ENCODE measurements at places on chromosomes 16 and 17.

DNA sequence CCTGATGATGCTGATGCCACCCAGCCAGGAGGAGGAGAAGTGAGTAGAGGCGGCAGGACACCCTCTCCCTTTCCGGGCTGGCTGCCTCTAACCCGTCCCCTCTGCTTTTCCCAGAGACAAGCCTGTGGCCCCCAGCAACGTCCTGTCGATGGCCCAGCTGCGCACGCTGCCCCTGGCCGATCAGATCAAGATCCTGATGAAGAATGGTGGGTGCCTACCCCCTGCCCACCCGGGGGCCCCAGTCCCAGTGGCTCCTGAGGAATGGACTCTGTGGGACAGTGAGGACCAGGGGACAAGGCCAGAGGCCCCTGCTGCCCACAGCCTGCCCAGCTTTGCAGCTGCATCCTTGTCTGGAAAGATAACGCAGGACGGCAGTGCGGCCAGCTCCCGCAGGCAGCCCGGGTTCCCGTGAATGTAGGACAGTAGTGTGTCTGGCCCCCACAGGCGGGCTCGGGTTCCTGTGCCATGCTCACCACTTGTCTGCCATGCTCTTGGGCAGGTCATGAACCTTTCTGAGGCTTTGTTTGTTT is 19.9 kb downstream of the POLR3E start:
- DNase-seq, result no peak

DNA sequence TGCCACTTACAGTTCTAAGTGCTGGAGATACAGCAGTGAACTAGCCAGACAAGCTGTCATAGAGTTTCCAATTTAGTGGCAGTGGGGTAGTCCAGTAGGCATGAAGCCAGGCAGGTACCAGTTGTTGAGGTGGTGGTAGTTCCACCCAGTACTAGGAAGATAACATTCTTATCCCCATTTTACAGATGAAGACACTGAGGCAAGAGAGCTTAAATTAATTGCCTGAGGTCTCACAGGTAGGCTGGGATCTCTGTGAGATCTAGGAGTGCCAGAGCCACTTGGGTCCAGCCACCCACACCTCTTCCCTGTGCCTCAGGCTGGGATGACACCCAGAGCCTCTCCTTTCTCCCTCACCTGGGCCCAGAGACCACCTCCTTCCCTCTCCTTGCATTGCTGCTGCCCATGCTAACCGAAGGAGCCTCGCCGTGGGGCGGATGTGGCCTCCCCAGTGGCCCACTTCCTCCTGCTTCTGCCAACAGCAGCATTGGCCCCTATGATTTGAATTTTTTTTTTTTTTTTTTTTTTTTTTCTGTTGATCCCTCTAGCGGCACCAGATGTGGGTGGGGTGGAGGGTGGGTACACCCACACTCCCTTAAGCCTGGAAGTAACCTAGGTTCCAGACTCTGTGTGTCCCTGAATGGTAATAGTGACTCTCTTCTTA is 114.0 kb downstream of the PRKCB start:
- no peak for DNase-seq

- DNase-seq, result no peak
These were observed 54.6 kb upstream of the CORO6 start for GRCh38 chr17:29677221-29677791.

GRCh38 chr16:47037396-47037745 is 63.9 kb upstream of the DNAJA2 start:
- DNase-seq, result no peak

DNA sequence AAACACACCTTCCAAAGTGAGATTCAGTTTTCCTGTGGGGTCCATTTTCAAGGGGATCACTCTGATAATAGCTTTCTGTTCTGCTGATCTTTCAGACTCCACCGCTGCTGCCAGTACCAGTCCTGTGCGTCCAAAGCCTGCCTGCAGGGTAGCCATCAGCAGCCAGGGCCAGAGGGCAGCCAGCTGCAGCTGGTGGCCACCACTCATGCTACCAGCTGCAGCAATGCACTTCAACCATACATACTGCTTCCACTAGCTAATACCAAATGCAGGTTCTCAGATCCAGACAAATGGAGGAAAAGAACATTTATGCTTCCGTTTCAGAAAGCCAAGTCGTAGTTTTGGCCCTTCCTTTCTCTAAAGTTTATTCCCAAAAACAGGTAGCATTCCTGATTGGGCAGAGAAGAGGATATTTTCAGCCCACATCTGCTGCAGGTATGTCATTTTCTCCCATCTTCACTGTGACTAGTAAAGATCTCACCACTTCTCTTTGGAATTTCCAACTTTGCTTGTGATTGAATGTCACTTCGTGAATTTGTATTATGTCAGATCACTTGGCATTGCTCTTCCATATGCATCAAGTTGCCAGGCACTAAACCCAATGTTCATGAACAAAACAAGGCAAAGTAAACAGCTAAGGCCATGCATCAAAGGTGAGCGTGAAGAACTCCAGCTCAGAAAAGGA is 1.8 kb downstream of the RNF43 start:
- DNase-seq, result no peak

DNA sequence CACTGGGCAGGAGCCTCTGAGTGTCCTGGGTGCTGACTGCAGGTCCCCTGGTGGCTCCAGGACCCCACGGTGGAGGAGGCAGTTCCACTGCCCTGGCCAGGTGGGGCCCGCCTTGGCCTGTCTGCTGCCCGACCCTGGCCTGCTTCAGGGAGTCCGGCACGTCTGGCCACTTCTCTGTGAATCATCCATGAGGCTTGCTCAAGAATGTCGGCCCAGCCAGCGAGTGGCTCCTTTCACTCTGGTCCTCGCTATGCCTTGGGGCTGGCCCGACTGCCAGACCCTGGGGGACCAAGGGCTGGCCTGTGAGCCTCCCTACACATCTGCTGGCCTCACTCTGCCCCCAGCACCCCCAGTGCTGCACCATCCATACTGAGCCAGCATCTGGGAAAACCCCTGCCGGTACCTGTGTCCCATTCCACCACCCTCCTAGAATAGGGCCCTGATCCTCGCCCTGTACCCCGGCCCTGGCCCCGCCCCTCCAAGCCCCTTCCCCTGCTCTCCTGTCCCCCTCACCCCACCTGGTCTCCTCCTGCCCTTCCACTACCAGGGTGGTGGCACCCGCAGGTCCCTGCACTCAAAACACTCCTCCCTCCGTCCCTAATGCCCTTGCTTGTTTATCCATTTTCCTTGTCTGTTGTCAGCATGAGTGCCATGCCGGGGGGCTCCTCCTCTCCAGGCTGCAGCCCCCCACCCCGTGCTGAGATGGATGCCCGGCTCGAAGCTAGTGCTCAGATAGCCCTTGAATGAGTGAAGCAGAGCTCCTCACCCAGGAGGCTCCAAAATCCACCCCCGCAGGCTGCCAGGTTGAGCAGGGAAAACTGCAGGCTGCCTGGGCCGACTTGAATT is 35.5 kb downstream of the ADCY7 start:
- peak; percentile 28 for DNase-seq

GRCh38 chr17:47800686-47801085 is 20.9 kb downstream of the OSBPL7 start:
- DNase-seq, result no peak

DNA sequence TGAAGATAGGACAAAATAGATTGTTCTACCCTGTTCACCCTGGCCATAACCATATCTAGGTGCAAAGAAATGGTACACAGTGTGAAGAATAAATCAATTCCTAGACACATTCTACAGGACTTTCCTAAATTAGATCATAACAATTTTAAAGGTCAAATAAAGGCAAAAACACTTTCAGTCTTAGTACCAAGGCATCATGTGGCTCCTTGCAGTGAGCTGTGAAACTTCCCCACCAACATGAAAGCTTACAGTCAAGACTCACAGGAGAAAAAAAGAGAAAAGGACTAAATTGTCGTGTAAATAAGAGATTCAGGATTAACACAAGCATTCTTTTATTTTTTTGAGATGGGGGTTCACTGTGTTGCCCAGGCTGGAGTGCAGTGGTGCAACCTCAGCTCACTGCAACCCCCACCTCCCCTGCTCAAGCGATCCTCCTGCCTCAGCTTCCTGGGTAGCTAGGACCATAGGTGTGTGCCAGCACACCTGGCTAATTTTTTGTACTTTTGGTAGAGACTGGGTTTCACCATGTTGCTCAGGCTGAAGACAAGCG is 14.2 kb downstream of the NSMCE1 start:
- DNase-seq, result no peak

- no peak for DNase-seq
These were observed 532.8 kb upstream of the SALL1 start for GRCh38 chr16:51683882-51684281.

- DNase-seq, result no peak
These were observed 4.4 kb upstream of the OR1F1 start for GRCh38 chr16:3183445-3184139.

GRCh38 chr16:23527961-23528643 is 17.8 kb upstream of the GGA2 start:
- DNase-seq, result no peak

GRCh38 chr17:42751628-42752027 is 6.8 kb upstream of the EZH1 start:
- DNase-seq, result no peak

GRCh38 chr17:58363457-58364185 is 11.6 kb upstream of the SUPT4H1 start:
- DNase-seq, result no peak

- DNase-seq, result no peak
These were observed 3.4 kb upstream of the NSRP1 start for GRCh38 chr17:30113213-30113612.

- no peak for DNase-seq
These were observed 1.7 kb downstream of the ADGRG5 start for GRCh38 chr16:57544124-57544653.

DNA sequence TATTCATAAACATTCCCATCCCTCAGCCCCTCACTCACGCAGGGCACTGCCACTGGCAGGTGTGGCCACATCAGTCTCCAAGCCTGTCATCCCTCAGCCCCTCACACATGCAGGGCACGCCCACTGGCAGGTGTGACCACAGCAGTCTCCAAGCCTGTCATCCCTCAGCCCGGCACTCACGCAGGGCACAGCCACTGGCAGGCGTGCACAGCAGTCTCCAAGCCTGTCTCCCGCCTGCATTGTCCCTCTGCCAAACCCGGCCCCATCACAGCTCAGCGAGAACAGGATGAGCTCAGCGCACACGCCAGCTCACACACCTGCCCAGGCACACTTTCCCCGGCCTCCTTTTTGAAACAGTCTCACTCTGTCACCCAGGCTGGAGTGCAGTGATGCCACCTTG is 11.4 kb upstream of the KREMEN2 start:
- DNase-seq, result no peak

- no peak for DNase-seq
These were observed 147.3 kb upstream of the KCNJ18 start for GRCh38 chr17:21545064-21545463.

GRCh38 chr17:77228816-77229215 is 88.0 kb downstream of the SEC14L1 start:
- no peak for DNase-seq

GRCh38 chr16:78987666-78988065 is 612.9 kb downstream of the MAF start:
- peak; percentile 60 for DNase-seq

- no peak for DNase-seq
These were observed 92.3 kb downstream of the SDR42E1 start for GRCh38 chr16:81918927-81919326.

DNA sequence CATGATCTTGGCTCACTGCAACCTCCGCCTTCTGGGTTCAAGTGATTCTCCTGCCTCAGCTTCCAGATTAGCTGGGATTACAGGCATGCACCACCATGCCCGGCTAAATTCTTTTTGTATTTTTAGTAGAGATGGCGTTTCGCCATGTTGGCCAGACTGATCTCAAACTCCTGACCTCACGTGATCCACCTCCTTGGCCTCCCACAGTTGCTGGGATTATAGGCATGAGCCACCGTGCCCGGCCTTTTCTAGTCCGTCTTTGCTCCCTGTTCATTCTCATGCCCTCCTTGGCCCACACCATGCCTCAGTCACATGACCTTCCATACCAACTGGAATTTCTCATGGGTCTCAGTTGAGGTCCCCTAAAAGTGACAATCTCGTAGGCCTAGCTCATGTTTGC is 86.9 kb downstream of the SNX29 start:
- no peak for DNase-seq

GRCh38 chr17:36911001-36911400 is 26.3 kb upstream of the LHX1 start:
- no peak for DNase-seq

DNA sequence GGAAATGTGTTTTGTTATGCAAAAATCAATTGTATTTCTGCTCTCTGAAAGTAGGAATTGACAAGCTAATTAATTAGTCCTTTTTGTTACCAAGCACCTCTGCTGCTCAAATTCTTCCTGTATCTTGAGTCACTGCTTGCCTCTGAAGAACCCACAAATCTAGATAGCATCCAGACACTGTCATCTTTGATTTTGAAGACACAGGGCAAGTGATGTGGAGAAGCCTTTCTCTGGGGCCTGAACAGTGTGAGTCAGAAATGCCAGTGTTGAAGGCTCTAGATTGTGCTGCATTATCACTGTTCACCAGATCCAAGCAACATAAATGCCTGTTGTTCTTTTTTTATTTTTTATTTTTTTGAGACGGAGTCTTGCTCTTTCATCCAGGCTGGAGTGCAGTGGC is 10.9 kb upstream of the ST6GALNAC1 start:
- no peak for DNase-seq
